DMS153 (cell line): ENCODE measurements at places on chromosomes 11 and 22.

- DNase-seq: no peak
Observed at GRCh38 chr11:120911943-120912342, 112.0 kb upstream of the TBCEL start.

DNA sequence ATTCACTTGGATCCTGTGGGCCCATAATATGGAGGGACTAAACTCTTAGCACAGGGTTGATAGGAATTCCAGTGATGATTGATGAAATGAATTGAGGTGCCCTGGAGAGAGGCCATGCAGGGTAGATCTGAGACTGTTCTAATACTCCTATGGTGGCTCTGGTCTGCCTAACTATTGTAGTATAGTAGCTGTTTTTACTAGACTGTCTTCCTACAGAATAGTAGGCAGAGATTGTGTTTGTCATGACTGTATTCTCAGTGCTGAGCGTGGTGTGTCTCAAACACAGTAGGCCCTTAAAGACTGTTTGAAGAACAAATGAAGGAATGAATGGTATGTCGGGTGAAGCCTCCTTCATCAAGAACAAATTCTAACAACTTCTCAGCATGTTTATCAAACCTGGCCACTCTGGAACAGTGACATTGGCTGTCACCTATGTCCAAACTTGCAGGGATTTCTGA is 107.0 kb upstream of the SESN3 start:
- no peak for DNase-seq

GRCh38 chr11:28110821-28111200 is 2.6 kb downstream of the METTL15 start:
- no peak for DNase-seq

DNA sequence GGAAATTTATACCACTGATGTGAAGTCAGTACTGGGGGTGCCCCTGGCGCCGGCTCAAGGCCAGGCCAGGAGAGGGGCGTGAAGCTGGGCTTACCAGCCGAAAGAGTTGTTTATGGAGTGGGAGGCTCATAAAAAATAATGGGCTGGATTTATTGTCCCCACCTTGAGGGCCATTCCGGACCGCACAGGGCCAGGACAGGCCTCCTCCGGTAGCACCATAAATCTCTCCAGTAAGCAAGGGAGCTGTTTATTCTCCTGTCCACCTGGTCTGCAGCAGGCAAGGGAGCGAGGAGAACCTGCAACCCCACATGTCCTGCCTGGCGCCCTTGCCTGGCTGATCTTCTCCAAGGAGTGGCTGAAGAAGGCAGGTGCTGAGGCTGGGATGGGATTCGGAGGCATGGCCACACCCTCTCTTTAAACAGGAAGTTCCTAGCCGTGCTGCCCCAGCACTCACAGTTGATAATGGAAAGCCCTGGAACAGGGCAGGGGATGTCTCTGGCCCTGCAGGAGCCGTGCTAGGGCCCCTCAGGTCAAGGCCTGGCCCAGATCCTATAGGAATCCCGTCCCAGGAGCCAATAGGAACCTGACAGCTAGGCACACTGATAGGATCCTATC is 65.1 kb downstream of the SCUBE1 start:
- peak; percentile 73 for DNase-seq

DNA sequence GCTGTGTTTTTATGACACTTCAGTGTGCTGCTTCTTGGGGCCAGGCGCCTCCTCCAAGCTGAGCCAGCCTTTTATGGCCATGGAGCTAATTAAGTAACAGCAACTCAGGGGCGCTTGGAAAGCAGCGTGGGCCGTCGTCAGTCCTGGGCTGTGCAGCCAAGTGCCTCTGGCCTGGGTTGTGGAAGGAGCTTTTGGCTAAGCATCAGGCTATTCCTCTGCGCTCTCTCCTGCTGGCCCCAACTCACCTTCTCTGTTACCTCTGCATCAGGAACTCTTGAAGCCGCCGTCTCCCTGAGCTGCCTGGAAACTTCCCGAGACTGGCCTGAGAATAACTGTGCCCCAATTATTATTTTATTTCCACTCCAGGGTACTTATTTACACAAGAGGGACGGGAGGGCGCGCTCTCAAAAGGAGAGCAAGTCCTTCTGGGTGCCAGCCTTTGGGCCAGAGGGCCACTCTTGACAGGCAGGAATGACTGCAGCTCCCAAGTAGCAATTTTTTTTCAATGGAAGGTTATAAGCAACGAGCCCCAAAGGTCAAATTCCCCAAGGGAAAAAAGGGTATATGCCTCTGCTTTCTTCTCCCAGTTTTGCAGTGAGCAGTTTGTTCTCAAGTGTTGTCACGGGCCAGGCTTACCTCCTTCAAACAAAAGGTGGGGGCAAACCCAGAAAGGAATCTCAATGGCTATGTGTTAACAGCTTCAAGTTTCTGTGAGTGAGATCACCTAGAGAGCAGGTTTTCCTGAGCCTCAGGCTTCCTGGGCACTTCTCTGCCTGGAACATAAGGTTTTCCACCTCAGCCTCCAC is 38.5 kb upstream of the NAV2 start:
- DNase-seq: no peak

DNA sequence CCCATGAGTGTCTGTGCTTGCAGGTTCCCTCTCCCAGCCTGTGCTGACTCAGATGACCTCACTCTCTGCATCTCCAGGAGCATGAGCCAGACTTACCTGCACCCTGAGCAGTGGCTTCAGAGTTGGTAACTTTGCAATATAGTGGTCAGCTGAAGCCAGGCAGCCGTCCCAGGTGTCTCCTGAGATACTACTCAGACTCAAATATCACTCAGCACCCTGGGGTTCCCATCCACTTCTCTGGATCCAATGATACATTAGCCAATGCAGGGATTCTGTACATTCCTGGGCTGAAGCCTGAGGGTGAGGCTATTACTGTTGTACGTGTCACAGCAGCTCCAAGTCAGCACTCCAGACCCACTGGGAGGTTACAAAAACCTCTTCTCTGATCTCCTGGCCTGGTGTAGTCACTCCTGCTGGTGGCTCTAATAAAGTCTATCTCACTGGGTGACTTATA is 87.8 kb upstream of the TOP3B start:
- DNase-seq: no peak

DNA sequence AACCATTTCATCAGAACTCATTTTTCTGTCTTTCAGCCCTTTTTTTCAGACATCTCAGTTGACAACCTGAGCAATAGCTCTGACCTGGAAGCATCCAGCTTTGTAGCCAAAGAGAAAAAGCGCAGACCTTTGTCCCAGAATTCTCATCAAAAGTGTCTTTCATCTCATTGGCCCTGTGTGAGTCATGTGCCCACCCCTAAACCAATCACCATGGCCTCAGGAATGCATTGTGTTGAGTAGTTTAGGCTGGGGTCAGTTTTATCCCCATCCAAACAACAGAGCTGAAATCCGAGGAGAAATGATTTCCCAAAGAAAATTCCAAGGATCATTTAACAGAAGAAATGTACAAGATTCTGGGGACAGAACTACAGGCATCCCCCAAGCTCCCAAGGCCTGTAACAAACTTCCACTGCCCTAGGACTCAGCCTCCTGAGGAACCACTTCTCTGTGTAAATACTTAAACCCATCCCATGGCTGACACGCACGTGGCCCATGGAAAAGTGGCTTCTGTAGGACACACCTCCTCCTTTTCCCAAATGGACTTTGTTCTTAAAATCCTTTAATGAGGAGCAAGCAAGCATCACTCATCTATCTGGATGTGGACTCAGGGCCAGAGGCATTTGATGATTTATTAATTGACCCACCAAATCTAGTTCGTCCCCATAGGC is 429.0 kb downstream of the SOX6 start:
- DNase-seq: no peak

DNA sequence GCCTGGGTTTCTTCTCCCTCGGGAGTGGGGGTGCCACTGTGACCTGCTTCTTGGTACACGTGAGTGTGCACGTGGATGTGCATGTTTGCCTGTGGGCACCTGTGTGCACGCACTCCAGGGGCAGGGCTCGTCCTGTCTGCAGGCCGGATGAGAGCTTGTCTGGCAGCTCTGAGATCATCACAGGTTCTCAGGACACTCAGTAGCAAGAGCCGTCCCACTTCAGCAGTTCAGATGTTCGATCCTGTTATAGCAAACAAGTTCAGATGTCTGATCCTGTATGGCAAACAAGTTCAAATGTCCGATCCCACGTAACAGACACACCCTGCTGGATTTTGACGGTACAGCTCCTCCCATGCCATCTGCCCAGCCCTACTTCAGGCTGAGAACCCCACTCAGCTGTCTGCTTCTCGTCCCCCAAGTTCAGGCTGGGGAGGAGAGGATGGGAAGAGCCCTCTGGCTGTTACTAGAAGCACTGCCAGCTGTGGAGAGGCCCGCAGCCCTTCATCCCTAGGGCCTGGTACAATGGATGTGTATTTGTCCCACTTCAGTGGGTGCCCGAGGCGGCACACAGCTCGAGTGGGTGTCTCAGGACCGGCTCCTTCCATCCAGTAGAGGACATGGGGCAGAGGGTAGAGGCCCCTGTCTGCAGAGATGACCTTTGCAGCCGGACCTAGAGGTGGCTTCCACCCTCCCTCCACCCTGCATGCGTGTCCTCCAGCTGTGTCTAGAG is 1126.9 kb downstream of the BRD1 start:
- no peak for DNase-seq
